Type B pancreatic cell (in vitro differentiated cells): ENCODE measurements at places on chromosomes 2 and 18. TPM values are rescaled to one million over a fixed set of nuclear protein-coding genes. Genes with fewer than 3 reads are reported as not detected.

ACVR2A gene
- total RNA-seq = 24.6 and 31.9 TPM in 2 replicates

DNA sequence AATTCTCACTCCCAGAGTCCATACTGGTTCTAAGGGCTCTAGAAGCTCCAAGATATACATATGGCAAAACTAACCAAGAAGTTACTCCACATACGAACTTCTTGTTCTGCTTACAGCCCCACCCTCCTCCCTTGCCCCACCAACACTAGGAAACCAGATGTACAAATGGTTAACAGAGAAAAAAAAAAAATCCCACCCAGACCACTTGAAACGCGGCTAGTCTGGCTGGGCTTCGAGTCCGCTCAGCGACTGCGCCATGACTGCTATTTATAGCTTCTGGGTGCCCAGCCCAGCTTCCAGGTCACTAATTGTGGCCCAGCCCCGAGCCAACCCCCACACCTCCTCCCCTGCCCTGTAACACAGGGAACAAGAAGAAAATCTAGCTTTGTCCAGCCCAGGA, 47.0 kb upstream of the IHH start:
- H3K27ac ChIP-seq = no peak overlapping the region
- H3K27me3 ChIP-seq = no peaks in the 10 kb centered on the region
- no peak for DNase-seq
- H3K4me3 ChIP-seq = no peak overlapping the region
- H3K36me3 ChIP-seq = no peaks in the 10 kb centered on the region

DNA sequence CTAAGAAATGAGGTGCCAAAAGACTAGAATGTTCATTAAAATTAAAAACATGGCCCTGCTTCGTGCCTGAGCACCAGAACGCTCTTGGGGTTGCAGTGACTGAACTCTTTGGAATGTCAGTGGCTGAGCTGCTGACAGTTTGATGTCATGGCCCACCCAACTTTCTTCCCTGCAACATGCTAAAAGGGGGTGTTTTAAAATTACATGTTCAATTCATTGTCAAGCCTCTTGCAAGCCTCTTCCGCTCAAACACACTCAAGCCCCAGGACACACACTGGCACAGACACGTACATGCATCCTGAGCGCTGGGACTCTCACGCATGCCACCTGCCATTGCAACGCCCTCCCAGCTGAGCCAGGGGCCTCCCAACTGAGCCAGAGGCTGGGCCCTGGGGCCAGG, 12.6 kb downstream of the RUFY4 start:
- H3K36me3 ChIP-seq = no peaks in the 10 kb centered on the region
- no peak for DNase-seq
- H3K4me1 ChIP-seq = no peaks in the 10 kb centered on the region
- no peak overlapping the region for H3K27ac ChIP-seq

BOLL gene
- total RNA-seq = not detected in 2 replicates

DNA sequence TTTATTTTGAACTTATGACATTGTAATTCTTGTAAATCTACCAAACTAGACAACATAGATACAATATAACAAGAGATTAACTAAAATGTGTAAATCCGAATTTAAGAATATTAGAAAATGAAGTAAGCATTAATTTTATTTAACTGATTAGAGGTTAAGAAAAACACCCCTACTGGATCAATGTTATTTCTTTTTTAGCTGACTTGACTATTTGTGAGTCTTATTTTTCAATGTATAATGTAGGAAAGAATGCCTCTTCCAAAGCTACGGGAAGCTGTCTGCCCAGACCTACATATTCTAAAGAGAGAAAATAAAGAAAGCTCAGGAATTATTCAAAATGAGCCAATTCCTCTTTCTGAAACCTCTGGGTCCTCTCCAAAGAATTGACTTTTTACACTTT, 490.8 kb upstream of the CDH7 start:
- no peaks in the 10 kb centered on the region for H3K27me3 ChIP-seq
- no peaks in the 10 kb centered on the region for H3K4me1 ChIP-seq

- H3K27ac ChIP-seq = no peak overlapping the region
- peaks cover 27% of the 10 kb centered on the region for H3K27me3 ChIP-seq
- no peak overlapping the region for H3K4me3 ChIP-seq
- H3K36me3 ChIP-seq = no peaks in the 10 kb centered on the region
Observed at GRCh38 chr2:224999754-225000153, 42.5 kb downstream of the DOCK10 start.

DNA sequence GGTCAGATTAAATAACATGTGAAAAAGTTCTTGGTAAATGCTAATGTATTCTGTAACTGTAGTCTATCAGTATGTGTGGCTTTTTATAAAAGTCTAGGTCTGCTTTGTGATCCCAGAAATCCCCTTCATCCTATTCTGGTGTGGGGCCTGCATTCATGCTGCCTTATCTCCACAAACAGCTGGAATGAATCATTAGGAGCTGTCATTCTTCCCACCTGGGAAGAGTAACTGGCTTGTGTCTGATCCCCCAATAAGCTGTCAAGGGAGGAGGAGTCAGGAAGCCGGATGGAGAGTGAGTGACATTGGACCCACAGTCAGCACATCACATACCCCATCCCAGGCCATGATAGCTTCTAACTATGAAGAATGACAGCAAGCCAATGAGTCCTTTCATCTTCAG, 81.1 kb upstream of the EPHA4 start:
- peaks cover 9% of the 10 kb centered on the region for H3K4me1 ChIP-seq
- no peak overlapping the region for H3K4me3 ChIP-seq
- H3K27ac ChIP-seq = no peak overlapping the region
- DNase-seq = no peak
- no peaks in the 10 kb centered on the region for H3K36me3 ChIP-seq
- H3K27me3 ChIP-seq = peaks cover 30% of the 10 kb centered on the region

DNA sequence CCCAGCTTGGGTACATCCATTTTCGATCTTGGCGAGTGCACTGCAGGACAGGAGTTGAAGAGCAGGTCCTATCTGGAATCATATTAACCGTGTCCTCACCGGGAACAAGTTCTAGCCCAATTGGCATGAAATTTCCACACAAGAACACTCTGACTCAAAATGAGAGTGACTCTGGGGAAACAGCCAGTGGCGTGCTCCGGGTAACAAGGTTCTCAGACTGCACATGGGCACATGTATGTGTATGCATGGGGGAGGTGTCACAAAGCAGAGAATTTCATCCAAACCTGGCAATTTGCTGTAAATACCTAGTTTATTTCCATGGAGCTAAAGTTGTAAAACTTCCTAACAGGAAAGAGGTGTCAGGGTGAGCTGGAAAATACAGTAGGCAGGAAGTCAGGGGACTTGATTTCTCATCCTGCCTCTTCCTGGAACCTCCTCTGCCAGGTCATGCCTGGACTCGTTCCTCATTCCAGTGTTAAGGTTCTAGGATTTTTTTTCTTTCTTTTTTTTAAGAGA, 1.7 kb downstream of the TUBB6 start:
- H3K36me3 ChIP-seq = peaks cover 32% of the 10 kb centered on the region
- DNase-seq = no peak
- H3K27me3 ChIP-seq = peaks cover 25% of the 10 kb centered on the region
- peaks cover 28% of the 10 kb centered on the region for H3K4me1 ChIP-seq

SCYGR4 gene
- total RNA-seq = not detected in 2 replicates

DNA sequence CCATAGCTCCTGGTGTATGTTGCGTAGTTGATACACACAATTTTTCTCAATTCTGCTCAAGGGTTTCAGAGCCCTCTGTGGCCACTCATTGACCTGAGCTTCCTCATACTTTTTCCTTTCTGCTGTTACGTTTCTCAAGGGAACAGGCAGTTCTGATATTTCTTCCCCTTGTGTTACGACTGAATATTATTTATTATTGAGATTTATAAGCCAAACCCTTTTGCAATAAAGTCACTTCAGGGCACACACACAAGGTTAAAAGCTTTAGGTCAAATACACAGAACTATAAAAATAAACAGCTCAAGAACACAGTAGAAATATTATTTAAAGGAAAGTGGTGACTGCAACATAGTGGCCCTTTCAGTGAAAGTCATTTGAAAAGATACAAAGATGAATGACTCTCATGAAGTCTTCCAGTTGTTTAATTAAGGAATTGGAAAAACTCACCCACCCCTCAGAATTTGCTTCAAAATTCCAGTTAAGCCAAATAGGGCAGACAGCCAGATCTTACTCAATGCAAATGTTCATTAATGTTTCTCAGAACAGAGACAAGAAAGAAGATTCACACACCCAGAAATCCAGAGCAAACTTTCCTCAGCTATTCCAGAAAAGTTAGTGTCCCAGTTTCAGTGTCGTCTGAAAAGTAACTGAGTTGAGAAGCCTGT, 179.7 kb downstream of the TRIB2 start:
- no peak overlapping the region for H3K27ac ChIP-seq
- no peak overlapping the region for H3K4me3 ChIP-seq
- no peak for DNase-seq

DNA sequence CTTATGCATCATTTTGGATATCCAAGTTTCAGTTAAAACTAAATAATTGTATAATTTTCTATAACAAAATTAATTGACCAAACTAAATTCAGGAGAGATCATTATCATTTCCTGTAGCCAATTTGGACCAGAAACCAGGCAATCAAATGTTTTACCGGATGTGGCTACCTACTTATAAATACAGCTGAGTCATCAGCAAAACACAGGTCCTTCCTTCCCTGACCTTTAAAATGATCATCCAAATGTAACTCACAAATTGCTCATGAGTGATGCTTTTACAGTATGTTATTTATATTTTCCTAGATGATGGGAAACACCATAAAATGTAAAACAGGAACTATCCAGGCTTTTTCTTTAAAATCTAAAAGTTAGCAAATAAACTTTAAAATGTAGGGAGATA, 133.7 kb downstream of the CBLN2 start:
- H3K4me3 ChIP-seq = no peak overlapping the region
- H3K27me3 ChIP-seq = no peaks in the 10 kb centered on the region
- DNase-seq = no peak

CAPN14 gene
- 0.12 and 0.39 TPM in 2 replicates for total RNA-seq

- no peak overlapping the region for H3K27ac ChIP-seq
- H3K27me3 ChIP-seq = peaks cover 25% of the 10 kb centered on the region
- peaks cover 71% of the 10 kb centered on the region for H3K4me1 ChIP-seq
- peak overlapping the region; percentile 52 for H3K4me3 ChIP-seq
- DNase-seq = peak; percentile 77
Observed at GRCh38 chr2:41932241-41933045, 115.4 kb upstream of the PKDCC start.

EML4 gene
- total RNA-seq = 93.6 and 117 TPM in 2 replicates
